Activated CD8-positive, alpha-beta memory T cell treated with anti-CD3 and anti-CD28 coated beads for 48 hours (primary cell): ENCODE measurements at places on chromosomes 12 and 14.

DNA sequence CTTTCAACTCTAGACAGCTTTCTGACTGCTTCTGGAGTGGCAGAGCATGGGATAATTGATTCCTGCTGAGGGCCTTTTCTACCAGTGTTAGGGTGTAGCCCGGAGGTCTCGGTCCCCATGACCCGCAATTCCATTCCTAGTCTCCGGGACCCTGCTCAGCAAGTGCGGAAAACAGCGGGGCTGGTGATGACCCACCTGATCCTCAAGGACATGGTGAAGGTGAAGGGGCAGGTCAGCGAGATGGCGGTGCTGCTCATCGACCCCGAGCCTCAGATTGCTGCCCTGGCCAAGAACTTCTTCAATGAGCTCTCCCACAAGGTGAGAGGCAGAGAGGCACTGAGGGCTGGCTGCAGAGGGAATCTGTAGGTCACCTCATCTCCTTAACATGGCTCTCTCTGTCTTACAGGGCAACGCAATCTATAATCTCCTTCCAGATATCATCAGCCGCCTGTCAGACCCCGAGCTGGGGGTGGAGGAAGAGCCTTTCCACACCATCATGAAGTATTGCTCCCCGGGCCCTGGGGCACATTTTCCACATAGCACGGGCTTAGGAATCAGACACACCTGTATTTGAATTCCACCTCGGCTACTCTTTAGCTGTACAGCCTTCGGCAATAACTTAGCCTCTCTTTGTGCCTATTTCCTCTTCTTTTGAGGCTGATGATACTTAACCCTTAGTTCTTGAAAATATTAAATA, 5.6 kb upstream of the GAPDH start:
- no peak for DNase-seq

GRCh38 chr12:5689773-5690172, 255.3 kb downstream of the ANO2 start:
- DNase-seq, result no peak

- DNase-seq, result no peak
Measured at GRCh38 chr12:124655698-124656516, 88.5 kb upstream of the NCOR2 start.

GRCh38 chr14:100030452-100031153, 34.6 kb upstream of the EVL start:
- no peak for DNase-seq

DNA sequence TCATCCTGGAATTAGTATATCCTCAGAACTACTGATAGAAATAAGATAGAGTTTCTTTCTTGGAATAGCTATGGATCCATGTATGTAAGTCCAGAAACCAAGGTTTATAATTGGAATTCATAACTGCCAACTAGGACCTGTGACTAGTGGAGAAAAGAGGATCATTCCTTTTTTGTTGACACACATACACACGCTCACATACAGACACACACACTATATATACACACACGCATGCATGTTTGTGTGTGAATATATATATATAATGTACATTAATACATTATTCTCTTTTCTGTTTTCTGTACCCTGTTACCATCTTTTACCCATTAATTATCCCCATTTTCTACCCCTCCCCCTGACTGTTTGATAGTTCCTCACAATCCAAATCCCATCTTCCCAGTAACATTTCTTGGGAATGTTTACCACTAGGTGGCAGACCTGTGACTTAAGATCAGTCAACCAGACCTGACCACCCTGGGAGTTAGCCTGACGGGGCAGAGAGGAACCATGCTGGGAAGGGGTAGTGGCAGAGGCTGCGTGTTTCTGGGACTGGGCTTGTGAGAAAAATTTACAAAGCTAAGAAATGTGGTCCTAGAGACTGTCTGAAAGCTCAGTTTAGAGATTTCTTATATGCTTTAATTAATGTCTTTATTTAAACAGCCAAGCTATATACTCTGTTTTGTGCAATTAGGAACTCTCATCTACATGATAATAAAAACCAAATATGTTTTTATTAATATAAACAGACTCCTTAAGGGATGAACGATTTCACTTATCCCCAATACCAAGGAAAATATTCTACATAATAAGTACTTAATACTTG, 308.0 kb downstream of the PPFIA2 start:
- DNase-seq, result no peak

DNA sequence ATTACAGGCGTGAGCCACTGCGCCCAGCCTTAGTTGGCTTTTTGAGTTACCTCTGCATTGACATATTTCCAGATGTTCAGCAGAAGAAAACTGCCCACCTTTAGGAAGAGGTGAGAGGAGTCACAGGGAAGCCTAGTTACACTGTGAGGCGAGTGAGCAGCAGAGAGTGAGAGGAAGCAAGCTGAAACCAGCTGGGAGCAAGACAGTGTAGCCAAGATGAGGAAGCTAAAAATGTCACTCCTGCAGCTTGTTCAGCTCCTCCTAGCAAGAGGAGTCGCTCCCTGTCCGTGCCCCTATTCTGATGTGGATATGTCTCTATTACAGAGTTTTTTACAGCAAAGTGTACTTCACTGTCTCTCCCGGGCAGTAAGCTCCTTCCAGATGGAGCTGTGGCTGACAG, 127.6 kb downstream of the GXYLT1 start:
- DNase-seq, result no peak

- DNase-seq, result no peak
Measured at GRCh38 chr12:121188227-121188626, 21.7 kb upstream of the P2RX4 start.

GRCh38 chr12:57732726-57733593, 5.6 kb downstream of the AGAP2 start:
- no peak for DNase-seq

DNA sequence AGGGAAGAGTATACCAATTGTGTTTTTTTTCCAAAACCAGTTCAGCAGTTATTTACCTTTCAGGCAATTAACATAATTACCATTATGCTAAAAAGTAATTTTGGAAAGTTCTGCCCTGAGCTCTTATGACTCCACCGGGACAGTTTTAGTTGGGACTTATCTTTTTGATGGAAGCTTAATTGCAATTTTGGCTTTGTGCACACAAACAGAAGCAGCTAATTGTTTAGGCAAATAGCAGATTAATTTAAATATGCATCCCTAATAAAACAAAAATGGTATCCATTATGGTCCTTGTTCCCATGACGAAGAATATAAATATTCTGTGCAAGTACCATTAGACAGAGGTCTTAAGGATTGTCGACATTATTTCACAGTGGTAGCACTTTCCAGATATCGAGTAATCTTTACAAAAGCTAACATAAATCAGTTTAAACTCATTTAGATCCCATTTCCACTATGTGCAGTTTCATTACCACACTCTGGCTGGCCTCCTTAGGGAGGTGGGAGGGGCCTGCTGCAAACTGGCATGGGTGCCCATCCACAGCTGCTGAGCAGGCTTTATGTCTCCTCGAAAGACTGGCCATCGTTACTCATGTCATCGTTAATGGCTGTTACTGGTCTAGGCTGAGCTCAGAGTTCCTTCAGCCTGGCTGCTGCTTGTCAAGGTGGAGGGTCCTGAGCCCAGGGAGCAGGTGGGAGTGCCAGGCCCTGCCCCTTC, 68.2 kb downstream of the FBXW8 start:
- no peak for DNase-seq

DNA sequence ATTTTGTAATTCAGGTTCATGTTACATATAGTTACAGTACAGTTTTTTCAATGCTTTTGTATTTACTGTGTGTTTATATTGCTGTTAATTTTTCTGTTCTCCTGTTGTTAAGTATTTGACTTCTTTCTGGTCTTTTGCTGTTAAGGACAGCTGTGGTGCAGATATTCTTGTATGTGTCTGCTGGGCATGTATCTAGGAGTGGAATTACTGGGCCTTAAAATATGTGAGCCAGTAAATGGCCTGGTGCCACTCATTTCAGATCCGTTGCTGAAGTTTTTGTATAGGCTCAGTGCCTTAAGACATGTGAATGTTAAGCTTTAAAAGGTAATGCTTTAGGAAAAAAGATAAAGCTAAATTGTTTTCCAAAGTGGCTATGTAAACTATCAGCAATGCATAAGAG, 87.3 kb downstream of the TTLL5 start:
- no peak for DNase-seq

DNA sequence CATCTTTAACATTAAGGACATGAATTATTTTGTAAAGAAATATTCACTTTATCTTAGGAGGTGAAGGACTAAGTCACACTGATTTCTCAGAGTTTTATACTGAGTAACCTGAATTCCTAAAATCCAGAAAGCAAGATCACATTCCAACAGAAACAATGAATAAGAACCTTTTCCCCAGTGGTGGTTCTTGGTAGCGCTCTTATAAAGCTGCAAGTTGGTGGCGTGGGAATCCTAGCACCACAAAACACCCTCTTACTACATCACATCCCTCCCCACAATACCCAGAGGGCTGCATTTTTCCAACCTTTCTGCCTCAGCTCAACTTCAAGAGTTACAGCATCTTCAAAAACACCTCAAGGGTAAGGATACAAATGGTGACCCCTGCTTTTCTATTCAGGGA, 44.0 kb upstream of the SMUG1 start:
- no peak for DNase-seq

GRCh38 chr12:106794369-106794768, 19.9 kb downstream of the RIC8B start:
- DNase-seq, result no peak

DNA sequence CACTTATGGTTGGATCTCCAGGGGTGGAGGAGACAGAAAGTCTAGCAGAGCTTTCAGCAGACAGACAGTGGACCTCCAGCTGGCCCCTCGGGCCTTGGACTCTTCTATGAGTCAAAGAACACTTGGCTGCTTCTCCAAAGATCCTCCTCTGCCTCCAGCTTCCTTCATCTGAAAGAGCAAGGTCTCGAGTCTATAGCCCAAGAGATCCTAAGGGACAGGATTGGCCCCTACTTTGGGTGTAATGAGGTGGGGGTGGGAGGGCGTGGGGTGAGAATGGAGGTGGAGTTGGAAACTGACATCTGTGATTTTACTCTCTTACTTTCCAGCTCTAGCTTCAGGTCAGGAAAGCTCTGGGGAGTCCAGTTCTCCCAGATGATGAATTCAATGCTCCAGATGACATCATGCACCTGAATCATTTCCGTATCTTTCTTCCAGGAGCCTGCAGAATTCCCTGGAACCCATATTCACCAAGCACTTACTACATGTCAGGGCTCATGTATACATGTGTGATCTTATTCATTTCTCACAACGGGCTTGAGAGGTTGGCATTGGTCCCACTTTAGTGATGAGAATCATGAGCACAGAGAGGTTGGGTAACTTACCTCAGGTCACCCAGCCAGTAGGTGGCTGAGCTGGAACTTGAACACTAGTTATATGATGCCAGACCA, 10.2 kb upstream of the PGF start:
- DNase-seq, result no peak

GRCh38 chr12:100268835-100269564, 2.0 kb downstream of the SCYL2 start:
- DNase-seq, result no peak

DNA sequence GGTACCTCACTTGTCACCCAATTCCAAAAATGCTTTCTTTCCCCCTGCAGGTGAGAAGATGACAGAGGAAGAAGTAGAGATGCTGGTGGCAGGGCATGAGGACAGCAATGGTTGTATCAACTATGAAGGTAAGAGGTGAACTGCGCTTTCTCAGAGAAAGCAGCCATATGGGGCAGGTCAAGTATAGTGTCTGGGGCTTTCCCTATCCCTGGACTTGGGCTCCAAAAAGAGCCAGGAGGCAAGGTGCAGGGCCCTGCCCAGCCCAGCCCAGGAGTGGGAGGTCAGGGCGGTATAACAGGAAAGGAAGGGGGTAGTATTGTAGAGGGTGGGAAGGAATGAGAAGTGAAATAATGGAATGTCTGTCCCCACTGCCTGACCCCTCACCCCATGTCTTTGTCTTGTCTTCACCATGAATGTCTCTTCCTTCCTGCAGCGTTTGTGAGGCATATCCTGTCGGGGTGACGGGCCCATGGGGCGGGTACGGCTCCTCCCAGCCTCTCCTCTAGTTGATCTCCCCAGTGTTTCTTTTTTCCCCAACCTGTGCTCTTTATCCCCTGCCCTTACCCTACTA, 2.1 kb downstream of the MYL6 start:
- no peak for DNase-seq

GRCh38 chr14:100078216-100078803, 13.1 kb downstream of the EVL start:
- no peak for DNase-seq

- DNase-seq, result no peak
Measured at GRCh38 chr12:6638305-6638704, 2.5 kb upstream of the LPAR5 start.

- DNase-seq, result no peak
Measured at GRCh38 chr14:75752907-75753594, 92.0 kb downstream of the TTLL5 start.

GRCh38 chr12:114926341-114926740, 242.4 kb upstream of the TBX3 start:
- DNase-seq, result no peak

DNA sequence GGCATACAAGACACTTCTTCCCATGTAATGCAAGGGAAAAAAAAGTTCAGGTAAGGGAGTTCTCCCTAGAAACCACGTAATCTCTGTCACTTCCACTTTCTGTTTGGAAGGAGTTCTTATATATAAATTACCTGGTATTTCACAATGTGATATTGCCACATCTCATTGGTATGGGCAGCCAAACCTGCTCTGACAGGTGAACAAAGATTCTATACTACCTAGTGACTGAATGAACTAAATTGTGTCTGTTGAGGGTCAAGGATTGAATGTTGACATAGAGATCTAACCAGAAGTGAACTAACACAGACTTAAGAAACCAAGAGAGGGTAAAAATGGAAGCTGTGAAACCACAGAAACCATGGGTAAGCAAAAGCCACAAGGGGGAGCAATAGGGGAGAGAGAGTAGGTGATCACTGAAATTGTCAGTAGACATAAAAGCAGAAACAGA, 161.3 kb downstream of the RPL10L start:
- DNase-seq, result no peak

GRCh38 chr14:65045006-65045405, 57.3 kb downstream of the MAX start:
- DNase-seq, result no peak

- DNase-seq, result no peak
Measured at GRCh38 chr14:102192840-102193502, 53.3 kb downstream of the WDR20 start.

GRCh38 chr12:122527478-122527944, 462 bp downstream of the KNTC1 start:
- no peak for DNase-seq

DNA sequence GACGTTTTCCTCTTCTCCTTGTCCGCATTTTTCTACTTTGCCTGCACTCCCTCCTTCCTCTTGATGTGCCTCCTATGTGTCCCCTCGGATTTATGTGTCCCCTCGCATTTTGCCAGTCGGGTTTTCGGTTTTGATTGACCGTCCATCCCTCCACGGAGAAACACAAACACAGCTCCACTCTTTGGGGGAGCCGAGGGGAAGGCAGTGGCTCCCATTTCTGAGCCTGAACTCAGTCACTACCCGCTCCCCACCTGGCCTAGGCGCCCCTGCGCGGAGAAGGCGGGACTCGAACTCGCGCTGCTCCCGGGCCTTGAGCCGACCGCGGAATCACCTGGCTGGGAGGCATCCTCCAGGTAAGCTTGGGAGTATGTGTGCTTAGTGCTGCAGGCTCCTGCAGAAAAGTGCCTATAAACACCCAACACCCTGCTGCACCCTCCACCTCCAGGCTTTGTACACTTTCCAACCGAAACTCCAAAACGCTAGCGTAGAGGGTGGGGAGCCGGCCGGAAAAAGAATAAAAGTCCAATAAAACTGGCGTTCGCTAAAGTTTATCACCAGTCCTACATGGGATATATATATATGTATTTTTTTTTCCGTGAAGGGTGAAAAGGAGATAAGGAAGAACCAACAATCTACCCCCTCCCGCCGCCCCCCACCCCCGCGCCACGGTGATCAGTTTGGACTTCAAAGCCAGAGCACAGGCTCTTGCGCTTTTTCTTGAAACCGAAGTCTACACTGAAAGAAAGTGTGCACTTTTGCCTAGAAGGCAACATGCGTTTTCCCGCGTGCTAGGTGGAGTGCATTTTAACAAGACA, 3.3 kb upstream of the CCND2 start:
- DNase-seq, result no peak
